Fibroblast of skin of abdomen (primary cell): ENCODE measurements at places on chromosomes 12 and 14.
A peak's percentile ranks its signal among the peaks of the same experiment; 100 is the strongest.

GRCh38 chr14:55707365-55707804, 127.4 kb downstream of the KTN1 start:
- peak; percentile 62 for DNase-seq

GRCh38 chr12:3276226-3276625, 199.0 kb downstream of the TSPAN9 start:
- DNase-seq: no peak

DNA sequence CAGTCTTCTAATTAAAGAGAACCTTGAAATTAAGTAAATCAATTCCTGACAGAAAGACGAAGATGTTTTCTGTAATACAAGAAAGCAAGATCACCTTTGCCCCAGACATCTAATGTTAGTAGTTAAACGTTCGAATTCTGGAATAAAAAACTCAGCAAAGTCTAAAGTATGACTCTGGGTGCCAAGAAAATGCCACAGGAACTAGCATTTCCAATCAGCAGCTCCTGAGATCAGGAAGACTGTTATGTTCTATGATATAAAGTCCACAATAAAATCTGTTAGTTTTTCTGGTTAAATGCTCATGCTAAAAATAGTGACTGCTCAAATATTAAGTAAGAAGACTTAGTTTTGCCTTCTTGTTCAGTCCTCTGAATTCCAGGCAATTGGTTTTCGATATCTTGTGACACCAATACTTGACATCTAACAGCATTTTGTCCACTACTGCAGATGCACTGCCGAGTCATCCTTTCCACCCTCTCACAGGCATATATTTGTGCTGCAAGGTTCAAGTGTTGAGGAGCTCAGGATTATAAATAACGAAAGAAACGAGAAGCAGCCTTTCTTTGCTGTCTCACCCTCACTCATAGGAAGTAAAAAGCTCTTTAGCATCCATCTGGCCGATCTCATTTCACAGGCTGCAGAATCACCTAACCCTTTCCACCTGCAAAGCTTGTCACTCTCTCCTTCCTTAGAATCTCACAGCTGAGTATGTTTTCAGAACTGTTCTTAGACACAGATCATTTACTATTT, 32.0 kb downstream of the SSH1 start:
- DNase-seq: peak; percentile 39

- peak; percentile 59 for DNase-seq
Observed at GRCh38 chr12:63967358-63968145, 123.1 kb downstream of the SRGAP1 start.

DNA sequence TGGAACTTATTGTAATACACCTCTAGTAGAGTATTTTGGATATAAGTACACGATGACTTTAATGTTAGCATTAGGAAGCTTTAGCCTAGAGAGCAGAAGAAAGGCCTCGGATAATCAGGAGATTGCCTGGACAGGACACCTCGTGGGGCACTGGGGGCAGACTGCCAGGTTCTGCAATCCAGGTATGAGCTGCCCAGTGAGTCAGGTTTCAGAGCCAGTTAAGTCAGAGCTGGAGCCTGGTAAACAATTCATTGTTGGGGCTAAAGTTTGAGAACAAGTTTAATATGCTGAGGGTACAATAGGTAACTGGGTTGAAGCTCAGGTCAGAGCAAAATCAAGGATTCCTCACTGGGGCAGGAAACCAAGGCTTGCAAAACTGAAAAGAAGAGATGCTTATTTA, 107.4 kb downstream of the RERGL start:
- DNase-seq: no peak

DNA sequence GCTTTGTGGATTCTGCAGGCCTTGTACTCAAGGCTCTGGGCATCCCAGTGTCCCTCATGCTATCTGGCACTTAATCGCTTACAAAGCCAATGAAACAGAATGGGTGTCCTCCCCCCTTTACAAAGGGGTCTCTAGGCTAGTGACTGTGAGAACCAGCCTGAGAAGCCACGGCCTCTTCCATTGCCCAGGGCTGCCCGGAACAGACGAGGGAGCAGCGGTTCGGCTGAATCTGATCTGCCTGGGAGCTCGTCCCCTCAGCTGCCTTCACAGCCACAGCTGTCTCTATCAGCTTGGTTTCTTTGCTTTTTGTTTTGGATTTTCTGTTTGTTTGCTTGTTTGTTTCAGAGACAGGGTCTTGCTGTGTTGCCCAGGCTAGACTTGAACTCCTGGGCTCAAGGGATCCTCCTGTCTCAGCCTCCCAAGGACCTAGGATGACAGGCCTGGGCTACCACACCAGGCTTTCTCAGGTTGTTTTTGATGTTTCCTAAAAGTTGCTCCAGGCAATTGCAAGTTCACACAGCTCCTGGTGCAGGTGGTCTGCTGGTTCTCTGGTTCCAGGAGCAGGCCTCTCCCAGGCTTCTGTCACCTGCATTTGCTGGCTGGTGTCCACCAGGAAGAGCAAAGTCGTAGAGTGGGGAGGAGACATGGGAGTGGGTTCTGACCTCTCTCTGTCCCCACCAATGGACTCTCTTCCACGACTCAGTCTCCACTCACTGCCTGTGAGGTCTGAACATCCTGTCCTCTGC, 10.9 kb upstream of the RIN3 start:
- DNase-seq: no peak

GRCh38 chr12:113863455-113863845, 102.7 kb downstream of the RBM19 start:
- no peak for DNase-seq

- no peak for DNase-seq
Observed at GRCh38 chr14:95452893-95453712, 63.3 kb downstream of the SYNE3 start.

DNA sequence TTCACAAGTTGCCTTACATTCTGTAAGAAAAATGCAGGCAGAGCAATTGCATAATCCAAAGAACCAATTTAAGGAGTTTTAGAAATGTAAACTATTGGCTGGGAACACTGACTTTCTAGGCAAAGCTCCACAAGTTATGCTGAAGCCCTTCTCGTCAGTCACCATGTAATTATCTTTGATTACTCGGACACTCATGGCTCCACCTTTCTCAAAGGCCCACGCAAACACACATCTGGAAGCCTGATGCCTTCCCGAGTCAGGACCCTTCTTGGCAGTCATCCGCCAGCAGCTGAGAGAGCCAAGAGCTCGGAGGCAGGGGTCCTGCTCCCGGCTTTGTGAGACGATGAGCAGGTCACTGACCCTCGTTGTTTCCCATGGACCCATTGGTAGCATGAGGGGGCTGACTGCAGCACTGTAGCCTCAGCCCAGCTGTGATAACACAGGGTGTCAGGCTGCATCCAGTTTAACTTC, 202.2 kb downstream of the TMEM132D start:
- DNase-seq: peak; percentile 6

GRCh38 chr12:129237881-129238280, 384.6 kb downstream of the GLT1D1 start:
- no peak for DNase-seq

DNA sequence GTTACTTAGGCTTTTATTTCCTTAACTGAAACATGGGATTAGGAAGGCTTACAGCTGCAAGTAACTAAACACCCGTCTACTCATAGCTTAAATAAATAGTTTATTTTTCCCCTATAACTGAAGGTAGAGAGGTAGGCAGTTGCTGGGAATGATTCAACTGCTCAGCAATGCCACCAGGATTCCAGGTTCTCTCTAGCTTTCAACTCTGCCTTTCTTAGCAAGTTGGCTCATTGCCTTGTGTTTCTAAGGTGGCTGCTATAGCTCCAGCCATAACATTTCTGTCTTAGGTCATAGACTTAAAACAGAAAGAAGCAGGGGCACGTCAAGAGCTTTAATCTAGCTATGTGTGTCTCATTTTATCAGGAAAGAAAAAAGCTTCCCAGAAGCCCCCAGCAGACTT, 103.7 kb upstream of the MDM1 start:
- DNase-seq: peak; percentile 38

DNA sequence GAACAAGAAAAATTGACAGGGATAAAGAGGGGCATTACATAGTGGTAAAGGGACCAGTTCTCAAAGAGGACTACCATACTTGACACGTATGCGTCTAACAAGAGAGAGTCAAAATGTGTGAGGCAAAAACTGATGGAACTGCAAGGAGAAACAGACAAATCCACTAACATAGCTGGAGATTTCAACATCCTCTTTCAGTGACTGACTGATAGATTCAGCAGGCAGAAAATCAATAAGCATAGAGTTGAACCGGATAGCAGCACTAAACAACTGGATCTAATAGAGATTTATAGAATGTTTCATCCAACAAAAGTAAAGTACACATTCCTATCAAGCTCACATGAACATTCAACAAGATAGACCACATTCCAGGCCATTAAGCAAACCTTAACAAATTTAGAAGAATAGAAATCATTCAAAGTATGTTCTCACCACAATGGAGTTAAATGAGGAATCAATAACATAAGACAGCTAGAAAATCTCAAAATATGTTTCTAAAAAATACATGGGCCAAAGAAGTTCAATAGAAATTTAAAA, 16.1 kb upstream of the CRACR2A start:
- no peak for DNase-seq

- DNase-seq: no peak
Observed at GRCh38 chr14:53953828-53954550, 2.6 kb downstream of the BMP4 start.

DNA sequence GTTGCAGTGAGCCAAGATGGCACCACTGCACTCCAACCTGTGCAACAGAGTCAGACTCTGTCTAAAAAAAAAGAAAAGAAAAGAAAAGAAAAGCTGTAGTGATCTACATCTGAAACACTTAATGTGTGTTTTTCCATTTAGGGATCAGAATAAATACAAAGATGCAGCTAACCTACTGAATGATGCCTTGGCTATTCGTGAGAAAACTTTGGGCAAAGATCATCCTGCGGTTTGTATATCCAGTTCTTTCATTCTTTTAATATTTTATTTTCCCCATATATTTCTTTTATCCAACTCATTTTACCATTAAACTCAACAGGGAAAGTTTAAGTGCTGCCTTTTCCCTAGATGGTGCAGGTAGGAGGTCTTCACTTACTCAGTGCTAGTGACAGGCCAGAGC, 40.4 kb downstream of the KLC1 start:
- DNase-seq: no peak

- no peak for DNase-seq
Observed at GRCh38 chr14:51139121-51139681, 44.3 kb upstream of the TRIM9 start.

GRCh38 chr14:104141621-104142091, 3.3 kb downstream of the KIF26A start:
- DNase-seq: no peak

- no peak for DNase-seq
Observed at GRCh38 chr14:63603749-63604277, 37.9 kb downstream of the WDR89 start.

GRCh38 chr14:23118506-23119362, at the start of gene CEBPE:
Gene CEBPE (minus strand): TSS chr14:23119255. CDS start chr14:23119091, 164 bp downstream.
- DNase-seq: no peak

GRCh38 chr14:100653409-100653808, 66.2 kb upstream of the BEGAIN start:
- DNase-seq: no peak

DNA sequence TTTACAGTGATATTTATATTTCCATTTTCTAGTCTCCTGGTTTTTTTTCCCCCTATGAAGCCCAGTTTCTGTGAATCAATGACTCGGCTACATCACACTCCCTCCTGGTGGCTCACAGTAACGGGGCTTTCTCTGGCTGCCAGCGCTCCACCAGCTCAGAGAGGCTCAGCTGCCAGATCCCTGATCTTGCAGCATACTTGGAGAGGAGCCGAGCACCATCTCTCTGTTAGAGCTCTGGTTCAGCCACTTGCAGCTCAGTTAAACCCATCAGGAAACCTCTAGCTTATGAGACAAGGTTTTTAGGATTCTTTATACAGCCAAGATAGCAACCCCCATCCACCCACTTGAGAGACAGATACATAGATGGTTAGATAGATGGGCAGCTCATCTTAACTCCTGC, 74.6 kb downstream of the CIT start:
- peak; percentile 61 for DNase-seq

- DNase-seq: no peak
Observed at GRCh38 chr14:94827711-94828447, 58.0 kb upstream of the GSC start.

DNA sequence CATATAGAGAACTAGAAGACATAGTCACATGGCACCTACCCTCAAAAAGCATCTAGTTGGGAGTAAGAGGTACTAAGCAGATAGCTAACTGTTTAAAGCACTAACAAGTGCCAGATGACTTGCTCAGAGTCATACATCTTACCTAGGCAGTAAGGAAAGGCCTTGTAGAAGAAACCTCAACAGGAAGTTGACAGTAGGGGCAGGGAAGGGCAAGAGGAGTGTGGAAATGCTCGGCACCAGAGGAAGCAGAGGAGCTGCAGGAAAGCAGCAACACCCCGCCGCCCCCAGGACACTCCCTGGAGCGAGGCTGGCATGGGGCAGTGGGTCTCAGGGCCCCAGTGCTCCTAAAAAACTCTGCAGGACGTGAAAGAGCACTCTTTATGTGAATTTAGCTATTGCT, 92.9 kb downstream of the PPP2R5C start:
- no peak for DNase-seq

DNA sequence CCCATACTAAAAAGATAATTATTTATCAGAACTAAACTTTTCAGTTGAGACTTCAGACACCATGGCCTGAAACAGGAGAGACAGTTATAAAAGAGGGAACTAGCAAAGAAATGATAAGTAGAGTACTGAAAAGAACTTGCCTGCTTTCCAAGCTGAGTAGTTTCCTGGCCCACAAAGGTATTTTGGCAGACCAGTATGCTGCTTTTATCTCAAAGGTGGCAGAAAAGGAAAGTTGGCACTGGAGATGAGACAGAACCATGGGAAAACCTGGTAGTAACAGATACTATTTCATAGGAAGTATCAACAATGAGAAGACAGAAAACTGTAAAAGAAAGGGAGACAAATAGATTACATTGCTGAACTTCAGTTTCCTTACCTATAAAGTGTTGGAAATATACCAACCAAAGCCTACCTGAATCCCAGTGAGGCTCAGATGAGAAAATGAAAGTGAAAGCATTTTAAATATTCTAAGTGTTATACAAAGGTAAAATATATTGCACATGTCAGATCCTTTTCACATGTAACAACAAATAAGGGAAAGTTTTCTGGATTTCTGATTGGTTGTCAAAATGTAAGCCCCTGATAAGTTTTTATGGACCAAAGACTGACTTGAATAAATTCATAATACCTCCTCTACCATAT, 155.3 kb upstream of the FSCB start:
- no peak for DNase-seq

GRCh38 chr12:124687917-124688316, 120.5 kb upstream of the NCOR2 start:
- DNase-seq: peak; percentile 57

DNA sequence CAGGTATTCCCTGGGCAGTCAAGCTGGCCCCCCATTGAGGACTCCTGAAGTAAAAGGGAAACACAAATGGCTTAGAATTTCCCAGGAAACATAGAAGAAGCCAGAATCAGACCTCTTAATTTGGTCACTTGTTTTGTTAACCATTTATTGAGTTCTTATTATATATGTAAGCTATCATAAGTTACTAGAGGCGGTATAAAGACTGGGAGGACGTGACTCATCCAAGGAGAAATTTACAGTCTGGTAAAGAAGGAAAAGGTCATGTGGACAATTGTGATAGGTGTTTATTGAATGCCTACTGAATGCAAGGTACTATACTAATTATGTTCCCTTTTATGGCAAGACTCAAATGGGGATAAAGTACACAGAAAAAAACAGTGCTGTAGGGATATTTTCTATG, 146.7 kb downstream of the DYRK2 start:
- DNase-seq: no peak

- DNase-seq: peak; percentile 61
Observed at GRCh38 chr14:95507701-95508103, 8.7 kb downstream of the SYNE3 start.
